A549 treated with GW870086 at 1 μM for 4 hours (cell line): ENCODE measurements at places on chromosomes 13 and 19. TPM values are rescaled to one million over a fixed set of nuclear protein-coding genes. Genes with fewer than 3 reads are reported as not detected.

ZNF497 gene
- total RNA-seq: 0.77 to 1.4 TPM (median 1.1 TPM) in 5 replicates

ADAMTSL5 gene
- 2.9 to 4.5 TPM (median 3.4 TPM) in 5 replicates for total RNA-seq

NFILZ gene
- not detected in 5 replicates for total RNA-seq

CRTC1 gene
- 2.5 to 4.1 TPM (median 3.6 TPM) in 5 replicates for total RNA-seq
